ENCODE measurements at places on chromosomes 2 and 18. TPM values are rescaled to one million over a fixed set of nuclear protein-coding genes. Genes with fewer than 3 reads are reported as not detected.

DNA sequence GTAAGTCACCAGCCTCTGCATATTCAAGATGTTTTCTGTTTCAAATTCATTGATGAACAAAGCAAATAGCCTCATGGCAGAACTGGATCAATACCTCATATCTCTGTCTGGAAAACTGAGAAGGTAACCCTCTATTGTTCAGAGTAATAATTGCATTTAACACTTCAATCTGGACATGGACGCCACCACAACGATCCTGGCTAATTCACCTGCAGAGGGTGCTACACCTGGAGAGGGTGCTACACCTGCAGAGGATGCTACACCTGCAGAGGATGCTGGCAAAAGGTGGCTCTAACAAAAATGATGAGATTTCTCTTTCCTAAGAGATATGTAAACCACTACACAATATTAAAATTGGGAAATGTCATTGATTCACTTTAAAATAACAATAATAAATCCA, 183.1 kb upstream of the HNRNPA3 start:
- no peak overlapping the region for H3K27ac ChIP-seq
- no peaks in the 10 kb centered on the region for H3K4me1 ChIP-seq
- H3K36me3 ChIP-seq = no peaks in the 10 kb centered on the region
- peaks cover 3% of the 10 kb centered on the region for H3K27me3 ChIP-seq

DNA sequence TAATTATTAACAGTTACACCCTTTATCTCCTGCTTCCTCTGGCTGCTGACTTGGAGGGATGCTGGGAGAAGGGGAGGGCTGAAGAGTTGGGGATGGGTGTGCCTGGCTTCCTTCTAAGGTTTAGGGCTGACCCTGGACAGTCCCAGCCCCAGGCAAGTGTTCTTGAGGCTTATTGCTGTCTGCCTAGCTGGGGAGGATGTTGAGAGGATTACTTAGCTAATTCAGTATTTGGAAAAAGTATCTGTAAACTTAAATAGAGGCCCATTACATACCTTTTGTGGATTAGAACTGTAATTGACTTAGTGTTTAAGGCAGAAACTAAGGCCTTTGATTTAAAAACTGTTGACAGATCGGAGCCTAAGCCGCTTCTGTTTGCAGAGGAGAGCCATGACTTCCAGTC, 67.6 kb downstream of the AGAP1 start:
- no peak overlapping the region for H3K27ac ChIP-seq
- peaks cover 9% of the 10 kb centered on the region for H3K4me1 ChIP-seq
- no peak overlapping the region for H3K4me3 ChIP-seq
- H3K27me3 ChIP-seq = no peaks in the 10 kb centered on the region
- no peaks in the 10 kb centered on the region for H3K36me3 ChIP-seq

Gene CCDC85A
- 23.5 TPM for total RNA-seq

- H3K27me3 ChIP-seq = peaks cover 13% of the 10 kb centered on the region
- no peak overlapping the region for H3K27ac ChIP-seq
- H3K4me3 ChIP-seq = no peak overlapping the region
- no peak for DNase-seq
- H3K36me3 ChIP-seq = no peaks in the 10 kb centered on the region
- H3K4me1 ChIP-seq = peaks cover 39% of the 10 kb centered on the region
Measured at GRCh38 chr18:27789406-27789805, 387.5 kb downstream of the CDH2 start.

DNA sequence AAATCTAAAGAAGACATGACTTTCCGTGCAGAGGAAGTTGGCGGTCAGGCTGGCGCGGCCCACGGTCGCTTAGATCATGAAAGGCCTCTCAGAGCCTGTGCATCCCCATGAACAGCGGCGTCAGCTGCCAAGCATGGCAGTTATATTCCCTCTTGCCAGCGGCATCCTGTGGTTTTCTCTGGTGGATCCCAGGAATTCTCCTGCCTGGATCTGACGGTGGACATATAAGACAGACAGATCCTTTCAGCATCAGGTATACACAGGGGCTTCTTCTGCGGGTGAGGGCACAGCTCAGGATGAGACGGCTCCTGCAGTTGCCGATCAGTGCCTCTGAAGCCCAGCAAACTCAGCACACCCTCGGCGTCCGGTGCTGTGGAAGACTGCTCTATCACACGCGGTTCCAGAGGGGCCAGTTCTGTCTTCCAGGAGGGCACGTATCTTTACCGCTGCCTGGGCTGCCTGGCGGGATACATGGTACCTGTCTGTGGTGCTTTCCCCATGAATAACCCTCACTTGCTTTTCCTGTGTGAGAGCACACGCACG, 157.8 kb downstream of the LDLRAD4 start:
- no peak overlapping the region for H3K27ac ChIP-seq
- no peak overlapping the region for H3K4me3 ChIP-seq
- H3K36me3 ChIP-seq = no peaks in the 10 kb centered on the region
- H3K27me3 ChIP-seq = peaks cover 9% of the 10 kb centered on the region
- DNase-seq = no peak

Gene DLX1
- 13.6 TPM for total RNA-seq

DNA sequence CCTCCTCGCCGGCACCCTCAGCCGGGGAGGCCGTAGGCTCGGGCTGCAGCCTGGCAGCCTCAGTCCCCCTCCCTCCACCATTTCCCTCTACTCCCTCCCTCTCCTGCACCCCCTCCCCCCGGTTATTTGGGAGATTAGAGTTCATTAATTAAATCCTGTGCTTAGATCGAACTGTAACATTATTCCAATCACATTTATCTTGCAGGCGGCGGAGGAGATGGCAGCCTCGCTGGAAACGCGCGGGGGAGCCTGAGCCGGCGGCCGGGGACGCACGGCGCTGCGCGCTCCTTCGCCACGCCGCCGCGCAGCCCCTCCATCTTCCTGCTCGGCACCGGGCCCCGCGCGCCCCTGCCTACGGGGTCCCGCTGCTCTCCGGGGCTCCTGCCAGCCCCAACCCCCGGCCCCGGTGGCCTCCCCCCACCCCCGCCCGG, at the start of gene ST8SIA3:
Gene ST8SIA3, plus strand, starts transcription at position 287 of the 431 bp plus-strand sequence. CDS start 290 bp downstream, outside the sequence.
- DNase-seq = no peak
- no peak within 1 kb of the TSS for H3K4me3 ChIP-seq
- no peaks in the 10 kb centered on the region for H3K36me3 ChIP-seq

- peaks cover 13% of the 10 kb centered on the region for H3K4me1 ChIP-seq
- H3K4me3 ChIP-seq = no peak overlapping the region
- no peak for DNase-seq
Measured at GRCh38 chr2:28117104-28117596, 226.6 kb downstream of the BABAM2 start.

DNA sequence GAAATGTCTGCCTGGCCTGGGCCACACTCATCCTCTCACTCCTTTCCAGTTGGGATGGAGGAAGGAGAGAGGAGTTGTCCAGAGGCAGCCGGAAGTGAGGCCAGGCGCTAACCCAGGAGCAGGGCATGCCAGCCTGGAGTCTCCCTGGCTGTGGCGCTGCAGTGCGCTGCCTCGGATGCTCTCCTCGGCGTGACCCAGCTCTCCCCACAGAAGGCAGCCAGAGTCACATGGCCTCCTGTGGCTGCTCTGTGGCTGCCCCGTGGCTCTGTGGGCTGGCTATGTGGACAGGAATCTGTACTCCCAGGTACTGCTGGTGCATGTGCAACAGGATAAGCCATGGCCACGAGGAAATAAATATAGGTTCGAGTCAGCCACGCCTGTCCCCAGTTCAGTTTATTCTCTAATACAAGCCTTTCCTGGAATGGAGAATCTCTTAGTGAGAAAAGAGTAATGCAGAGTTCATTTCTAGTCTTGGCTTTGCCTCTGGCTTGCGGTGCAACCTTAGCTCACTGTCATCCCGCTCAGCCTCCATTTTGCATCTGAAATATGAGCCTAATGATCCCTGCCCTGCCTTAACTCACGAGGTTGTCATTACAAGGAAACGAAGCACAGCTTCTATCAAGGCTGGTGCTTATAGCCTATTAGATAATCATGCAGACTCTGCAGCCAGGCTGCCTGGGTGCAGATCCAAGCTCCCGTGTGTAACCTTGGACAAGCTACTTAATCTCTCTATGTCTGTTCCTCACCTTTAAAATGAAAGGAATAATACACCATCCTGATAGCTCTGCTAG, 106.3 kb downstream of the ANTXR1 start:
- H3K27me3 ChIP-seq = no peaks in the 10 kb centered on the region
- H3K4me1 ChIP-seq = peaks cover 37% of the 10 kb centered on the region
- no peak for DNase-seq
- H3K36me3 ChIP-seq = peaks cover 12% of the 10 kb centered on the region

DNA sequence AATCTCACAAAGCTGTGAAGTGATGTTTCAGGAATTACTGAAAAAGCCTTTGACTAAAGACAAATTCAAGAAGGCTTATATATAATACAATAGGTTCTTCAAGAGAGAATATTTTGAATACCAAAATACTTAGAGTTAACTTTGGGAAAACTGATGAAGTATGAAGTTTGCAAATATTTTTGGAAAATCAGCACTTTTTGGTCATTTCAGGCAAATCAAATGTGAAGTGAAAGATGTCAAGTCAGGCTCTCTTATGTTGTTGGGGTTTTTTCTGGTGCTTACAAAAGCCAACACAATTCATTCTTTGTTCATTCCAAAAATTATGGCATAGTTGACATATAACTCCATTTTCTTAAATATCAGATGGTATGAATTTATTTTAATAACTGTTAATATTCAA, 14.7 kb upstream of the ASNSD1 start:
- no peak overlapping the region for H3K27ac ChIP-seq
- H3K4me3 ChIP-seq = no peak overlapping the region
- no peaks in the 10 kb centered on the region for H3K36me3 ChIP-seq
- DNase-seq = no peak
- no peaks in the 10 kb centered on the region for H3K27me3 ChIP-seq

- H3K36me3 ChIP-seq = no peaks in the 10 kb centered on the region
- H3K4me3 ChIP-seq = no peak overlapping the region
- no peaks in the 10 kb centered on the region for H3K4me1 ChIP-seq
- no peak overlapping the region for H3K27ac ChIP-seq
Measured at GRCh38 chr2:49177194-49177593, 22.9 kb upstream of the FSHR start.

GRCh38 chr2:100141906-100142305, 484 bp downstream of the AFF3 start:
- H3K27me3 ChIP-seq = peaks cover 9% of the 10 kb centered on the region
- H3K4me1 ChIP-seq = no peaks in the 10 kb centered on the region
- no peak overlapping the region for H3K27ac ChIP-seq
- no peak overlapping the region for H3K4me3 ChIP-seq
- DNase-seq = no peak

DNA sequence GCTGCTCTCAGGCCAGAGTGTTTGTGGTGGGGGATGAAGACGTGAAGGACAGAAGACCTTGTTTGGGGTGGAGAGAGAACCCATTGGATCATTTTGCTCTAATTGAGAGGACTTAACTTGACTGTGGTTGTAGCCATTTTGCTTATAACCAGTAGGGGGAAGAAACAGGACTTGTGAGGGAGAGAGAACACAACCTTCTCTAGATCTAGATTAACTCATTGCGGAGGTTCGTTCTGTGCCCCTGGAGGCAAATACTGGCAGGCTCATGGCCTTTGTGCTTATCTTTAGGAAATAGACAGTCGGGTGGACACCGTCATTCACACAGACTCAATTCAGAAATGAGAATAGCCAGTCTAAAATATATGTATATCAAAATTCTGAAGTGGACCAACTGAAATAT, 147.0 kb upstream of the LHCGR start:
- no peaks in the 10 kb centered on the region for H3K27me3 ChIP-seq
- H3K4me3 ChIP-seq = no peak overlapping the region
- H3K36me3 ChIP-seq = no peaks in the 10 kb centered on the region
- DNase-seq = no peak
- H3K27ac ChIP-seq = no peak overlapping the region
- H3K4me1 ChIP-seq = no peaks in the 10 kb centered on the region

GRCh38 chr2:66236067-66236685, 198.7 kb upstream of the MEIS1 start:
- H3K36me3 ChIP-seq = no peaks in the 10 kb centered on the region
- DNase-seq = no peak
- H3K4me3 ChIP-seq = no peak overlapping the region
- H3K27me3 ChIP-seq = peaks cover 8% of the 10 kb centered on the region
- no peak overlapping the region for H3K27ac ChIP-seq

Gene CNTNAP5
- not detected for total RNA-seq

Gene GALNT3
- 0.33 TPM for total RNA-seq

DNA sequence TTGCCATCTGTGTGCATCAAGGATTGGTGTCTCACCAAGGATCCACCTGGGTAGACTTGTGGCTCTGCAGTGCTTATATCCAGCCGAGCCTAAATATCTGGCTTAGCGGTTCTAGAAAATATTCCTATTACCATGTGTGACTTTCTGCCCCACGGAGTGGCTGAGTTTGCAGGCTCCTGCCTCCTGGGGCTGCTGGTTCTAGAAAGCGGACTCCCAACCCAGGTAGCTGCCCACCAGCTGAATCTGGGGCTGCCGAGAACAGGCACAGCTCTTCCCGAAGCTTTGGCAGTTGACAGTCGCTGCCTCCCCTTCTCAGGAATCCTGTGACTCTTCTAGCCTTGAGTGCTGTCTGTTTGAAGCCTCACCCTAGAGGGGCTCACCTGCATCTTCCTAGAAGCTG, 104.6 kb downstream of the TPGS2 start:
- peaks cover 19% of the 10 kb centered on the region for H3K36me3 ChIP-seq
- H3K27ac ChIP-seq = no peak overlapping the region
- H3K4me1 ChIP-seq = peaks cover 5% of the 10 kb centered on the region
- peaks cover 6% of the 10 kb centered on the region for H3K27me3 ChIP-seq
- no peak overlapping the region for H3K4me3 ChIP-seq

Gene STEAP3
- total RNA-seq = 18.1 TPM

Gene TUBB8B
- not detected for total RNA-seq

DNA sequence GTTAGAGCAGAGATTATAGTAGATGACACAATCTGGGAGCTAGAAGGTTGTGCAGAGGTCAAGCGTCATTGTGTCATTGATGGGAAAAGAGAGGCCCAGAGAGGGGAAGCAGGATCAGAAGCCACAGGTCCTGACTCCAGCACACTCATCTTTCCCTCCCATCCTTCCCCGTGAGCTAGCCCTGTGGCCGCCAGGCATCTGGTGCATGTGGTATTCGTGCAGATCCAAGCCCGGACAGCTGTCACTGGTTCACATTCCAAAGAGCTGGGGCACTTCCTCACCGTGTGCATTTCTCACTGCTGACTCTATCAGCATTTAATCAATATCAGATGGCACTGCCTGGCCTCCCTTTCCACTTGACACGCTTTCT, 94.1 kb upstream of the THOC1 start:
- peaks cover 5% of the 10 kb centered on the region for H3K27me3 ChIP-seq
- H3K36me3 ChIP-seq = peaks cover 8% of the 10 kb centered on the region
- peaks cover 59% of the 10 kb centered on the region for H3K4me1 ChIP-seq
- H3K27ac ChIP-seq = peak overlapping the region; percentile 90
- DNase-seq = peak; percentile 94
- peak overlapping the region; percentile 70 for H3K4me3 ChIP-seq

GRCh38 chr2:241637795-241638660, 535 bp downstream of the ATG4B start:
- peak overlapping the region; percentile 88 for H3K27ac ChIP-seq
- H3K27me3 ChIP-seq = no peaks in the 10 kb centered on the region
- DNase-seq = no peak

GRCh38 chr2:104332731-104333130, 521.2 kb upstream of the POU3F3 start:
- H3K4me3 ChIP-seq = no peak overlapping the region
- H3K4me1 ChIP-seq = no peaks in the 10 kb centered on the region
- no peaks in the 10 kb centered on the region for H3K27me3 ChIP-seq
- peaks cover 6% of the 10 kb centered on the region for H3K36me3 ChIP-seq
- no peak overlapping the region for H3K27ac ChIP-seq
- no peak for DNase-seq

Data from HFFc6 (cell line).